Tibial artery (tissue), 4 donors: ENCODE measurements at places on chromosomes 2 and 18.

DNA sequence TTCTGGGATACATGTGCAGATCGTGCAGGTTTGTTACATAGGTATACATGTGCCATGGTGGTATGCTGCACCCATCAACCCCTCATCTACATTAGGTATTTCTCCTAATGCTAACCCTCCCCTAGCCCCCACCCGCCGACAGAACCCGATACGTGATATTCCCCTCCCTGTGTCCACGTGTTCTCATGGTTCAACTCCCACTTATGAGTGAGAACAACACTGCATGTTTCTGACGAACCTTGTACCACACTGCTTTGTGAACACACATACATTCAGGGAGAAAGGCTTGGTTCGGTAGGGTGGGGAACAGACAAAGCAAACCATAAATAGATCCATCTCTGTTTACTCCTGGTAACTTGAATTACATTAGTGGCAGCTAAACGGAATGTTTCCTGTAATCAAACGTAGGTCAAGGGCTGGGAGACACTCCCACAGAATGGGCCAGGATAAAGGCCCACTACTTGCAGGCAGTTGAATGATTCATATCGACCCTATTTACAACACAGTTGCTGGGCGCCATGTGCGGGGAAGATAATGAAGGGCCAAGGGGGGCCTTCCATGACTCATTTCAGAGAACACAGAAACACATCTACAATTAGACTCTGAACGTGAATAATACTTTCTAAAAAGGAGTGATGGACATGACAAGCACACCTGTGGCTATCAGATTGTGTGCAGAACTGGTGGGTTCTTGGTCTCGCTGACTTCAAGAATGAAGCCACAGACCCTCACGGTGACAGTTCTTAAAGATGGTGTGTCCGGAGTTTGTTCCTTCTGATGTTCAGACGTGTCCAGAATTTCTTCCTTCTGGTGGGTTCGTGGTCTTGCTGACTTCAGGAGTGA lies 56.8 kb upstream of the KIDINS220 start:
- DNase-seq, result no peak

DNA sequence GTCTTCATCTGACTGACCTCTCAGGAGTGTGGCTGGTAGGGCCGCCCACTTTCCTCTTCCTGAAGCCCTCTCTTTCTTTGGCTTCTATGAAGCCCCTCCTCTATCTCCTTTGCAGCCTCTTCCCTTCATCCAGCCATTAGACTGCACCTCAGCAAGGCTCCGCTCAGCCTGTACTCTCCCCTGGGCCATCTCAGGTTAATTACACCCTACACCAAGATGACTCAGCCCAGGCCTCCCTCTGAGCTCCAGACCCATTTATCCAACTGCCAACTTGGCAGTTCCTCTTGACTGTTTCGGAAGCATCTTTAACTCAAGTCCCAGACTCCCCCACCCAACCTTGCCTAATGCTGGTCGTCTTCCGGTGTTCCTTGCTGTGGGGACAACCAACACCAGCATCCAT lies 5.8 kb upstream of the WNT6 start:
- no peak for DNase-seq

GRCh38 chr2:108315444-108315934 lies 26.8 kb downstream of the SULT1C2 start:
- no peak for DNase-seq

GRCh38 chr2:117536139-117536538 lies 278.4 kb upstream of the DDX18 start:
- no peak for DNase-seq

DNA sequence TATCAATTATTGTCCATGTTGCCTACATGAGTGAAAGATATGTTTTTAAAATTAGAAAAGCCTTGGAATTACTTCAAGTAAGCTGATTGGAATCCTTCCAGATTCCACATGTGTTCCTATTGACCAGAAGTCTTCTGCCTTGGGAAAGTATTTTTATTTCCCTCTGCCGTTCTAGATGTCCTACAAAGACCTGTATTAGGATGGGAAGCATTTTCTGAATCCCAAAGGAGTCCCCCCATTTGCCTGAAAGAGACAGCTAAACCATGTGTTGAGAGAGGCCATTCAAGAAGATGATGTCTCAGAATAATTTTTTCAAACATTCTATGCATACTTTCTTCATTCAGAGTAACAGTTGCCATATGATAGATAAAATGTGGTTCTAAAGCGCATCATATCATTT lies 19.0 kb upstream of the MYO1B start:
- no peak for DNase-seq

- DNase-seq, result no peak
Measured at GRCh38 chr18:10322435-10322834, 132.0 kb upstream of the APCDD1 start.

DNA sequence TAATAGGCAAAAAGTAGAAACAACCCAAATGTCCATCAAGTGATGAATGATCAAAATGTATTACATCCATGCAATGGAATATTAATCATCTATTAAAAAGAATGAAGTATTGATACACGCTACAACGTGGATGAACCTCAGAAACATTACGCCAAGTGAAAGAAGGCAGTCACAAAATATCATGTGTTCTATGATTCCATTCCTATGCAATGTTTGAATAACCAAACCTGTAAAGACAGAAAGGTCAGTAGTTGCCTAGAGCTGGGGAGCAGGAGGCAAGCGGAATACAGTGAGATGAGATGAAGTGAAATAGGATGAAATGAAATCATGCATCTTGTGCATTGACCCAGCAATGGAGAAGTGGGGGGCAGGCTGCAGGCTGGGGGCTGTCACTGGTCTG lies 17.9 kb upstream of the COL6A3 start:
- no peak for DNase-seq

DNA sequence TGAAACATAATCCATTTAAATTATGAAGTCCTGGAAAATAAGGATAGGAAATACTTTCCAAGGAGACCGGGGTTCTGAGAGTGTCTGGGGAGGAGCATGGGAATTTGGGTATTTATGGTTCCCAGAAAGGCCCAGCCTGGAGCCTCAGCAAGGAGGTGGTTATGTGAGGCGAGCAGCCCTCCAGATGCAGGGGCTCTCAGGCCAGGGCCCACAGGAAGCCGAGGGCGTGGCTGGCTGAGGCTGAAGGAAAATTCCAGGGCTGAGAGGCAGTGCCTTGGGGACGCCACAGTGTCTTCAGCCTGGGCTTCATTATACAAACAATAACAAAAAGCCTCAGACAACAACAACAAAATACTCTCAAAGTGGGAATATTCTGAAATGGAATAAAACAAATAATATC lies 86.9 kb upstream of the SERPINE2 start:
- DNase-seq, result no peak

DNA sequence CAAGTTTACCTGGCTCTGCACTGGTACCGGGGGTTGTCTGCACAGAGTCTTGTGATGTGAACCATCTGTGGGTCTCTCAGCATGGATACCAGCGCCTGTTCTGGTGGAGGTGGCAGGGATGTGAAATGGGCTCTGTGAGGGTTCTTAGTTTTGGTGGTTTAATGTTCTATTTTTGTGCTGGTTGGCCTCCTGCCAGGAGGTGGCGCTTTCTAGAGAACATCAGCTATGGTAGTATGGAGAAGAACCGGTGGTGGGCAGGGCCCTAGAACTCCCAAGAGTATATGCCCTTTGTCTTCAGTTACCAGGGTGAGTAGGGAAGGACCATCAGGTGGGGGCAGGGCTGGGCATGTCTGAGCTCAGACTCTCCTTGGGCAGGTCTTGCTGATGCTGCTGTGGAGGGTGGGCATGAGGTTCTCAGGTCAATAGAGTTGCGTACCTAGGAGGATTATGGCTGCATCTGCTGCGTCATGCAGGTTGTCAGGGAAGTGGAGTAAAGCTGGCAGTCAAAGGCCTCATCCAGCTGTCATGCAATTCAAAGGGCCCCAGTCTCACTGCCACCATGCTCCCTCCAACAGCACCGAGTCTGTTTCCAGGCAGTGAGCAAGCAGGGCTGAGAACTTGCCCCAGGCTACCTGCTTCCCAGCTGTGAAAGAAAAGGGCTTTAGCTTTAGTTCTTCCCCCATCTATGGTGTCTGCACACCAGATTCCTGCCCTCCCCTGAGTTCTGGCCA lies 278.0 kb downstream of the METTL4 start:
- DNase-seq, result no peak

GRCh38 chr2:172496160-172496608 lies 59.7 kb upstream of the PDK1 start:
- DNase-seq, result no peak

DNA sequence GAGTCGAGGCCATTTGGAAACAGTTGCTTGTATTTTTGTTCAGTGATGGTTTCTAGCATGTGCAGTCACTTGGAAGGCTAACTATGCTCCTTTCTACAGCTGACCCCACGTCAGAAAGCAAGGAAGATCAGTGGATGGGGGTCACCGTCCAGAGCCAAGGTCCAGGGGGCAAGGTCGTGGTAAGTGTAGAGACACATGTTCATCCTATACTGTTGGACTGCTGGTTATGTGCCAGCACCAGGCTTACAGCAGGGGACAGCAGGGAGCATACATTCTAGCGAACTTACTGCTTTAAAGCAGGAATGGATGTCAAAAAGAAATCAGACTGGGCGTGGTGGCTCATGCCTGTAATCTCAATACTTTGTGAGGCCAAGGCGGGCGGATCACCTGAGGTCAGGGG lies 40.0 kb downstream of the ITGA6 start:
- no peak for DNase-seq

DNA sequence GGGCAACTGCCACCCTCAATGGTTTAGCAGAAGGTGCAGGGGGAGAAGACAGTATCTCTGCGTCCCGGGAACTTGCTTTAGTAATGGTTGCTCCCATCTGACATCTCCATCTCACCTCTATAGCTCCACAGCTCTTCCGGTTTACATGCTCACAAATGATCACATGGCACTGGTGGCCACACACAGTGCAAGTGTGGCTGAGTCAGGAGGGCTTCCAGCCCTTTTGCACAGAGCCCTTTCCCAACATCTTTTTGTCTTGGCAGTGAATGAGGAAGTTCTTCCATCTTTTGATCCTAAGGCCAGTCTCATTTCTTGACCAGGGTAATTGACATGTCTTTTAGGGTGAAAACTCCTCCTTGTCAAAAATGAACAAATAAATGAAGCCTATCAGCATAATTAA lies 347.7 kb downstream of the LPIN1 start:
- no peak for DNase-seq

DNA sequence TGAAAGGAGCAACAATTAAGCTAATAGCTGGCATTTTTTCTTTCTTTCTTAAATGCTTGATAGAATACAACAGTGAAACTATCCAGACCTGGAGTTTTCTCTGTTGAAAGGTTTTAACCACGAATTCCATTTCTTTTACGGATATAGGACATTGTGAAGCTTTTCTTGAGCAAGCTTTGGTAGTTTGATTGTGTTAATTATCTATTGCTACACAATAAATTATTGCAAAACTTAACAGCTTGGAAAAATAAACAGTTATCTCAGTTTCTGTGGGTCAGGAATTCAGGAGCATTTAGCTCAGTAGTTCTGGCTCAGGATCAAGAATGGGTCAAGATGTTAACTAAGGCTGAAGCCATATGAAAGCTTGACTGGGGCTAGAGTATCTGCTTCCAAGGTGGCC lies 11.7 kb downstream of the PHOSPHO2 start:
- DNase-seq, result no peak

- no peak for DNase-seq
Measured at GRCh38 chr2:140551287-140551686, 1579.5 kb downstream of the LRP1B start.

DNA sequence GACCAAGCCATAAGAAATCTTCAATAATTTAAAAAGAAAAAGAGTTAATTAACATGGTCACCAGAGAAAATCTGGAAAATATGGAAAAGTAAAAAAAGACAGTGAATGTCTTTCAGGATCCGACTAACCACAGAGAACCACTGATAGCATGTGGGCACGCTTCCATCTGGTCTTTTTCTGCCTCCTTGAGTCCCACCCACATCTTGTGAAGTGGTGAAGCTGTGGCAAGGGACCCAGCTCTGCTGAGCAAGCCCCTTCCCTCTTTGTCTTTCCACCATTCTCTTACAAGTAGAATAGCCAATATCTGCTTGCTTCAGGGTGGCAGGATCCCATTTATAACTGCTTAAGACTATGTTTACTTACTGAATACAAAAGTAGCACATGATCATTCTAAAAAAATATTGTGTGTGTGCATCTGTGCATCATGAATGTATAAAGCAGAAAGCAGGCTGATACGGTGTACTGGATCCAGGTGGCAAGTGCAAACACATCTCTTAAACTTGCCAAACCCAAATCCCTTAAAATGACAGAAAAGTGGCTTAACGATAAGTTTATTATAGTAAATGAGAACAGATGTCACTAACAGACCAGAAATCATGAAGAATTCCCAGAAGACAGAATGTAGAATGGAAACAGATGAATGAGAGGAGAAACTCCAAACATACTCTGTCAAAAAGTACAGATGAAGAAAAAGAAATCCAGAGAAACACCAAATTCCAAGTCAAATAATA lies 52.3 kb downstream of the FOXI3 start:
- DNase-seq, result no peak

GRCh38 chr18:44637210-44638033 lies 43.3 kb upstream of the SETBP1 start:
- DNase-seq, result no peak

DNA sequence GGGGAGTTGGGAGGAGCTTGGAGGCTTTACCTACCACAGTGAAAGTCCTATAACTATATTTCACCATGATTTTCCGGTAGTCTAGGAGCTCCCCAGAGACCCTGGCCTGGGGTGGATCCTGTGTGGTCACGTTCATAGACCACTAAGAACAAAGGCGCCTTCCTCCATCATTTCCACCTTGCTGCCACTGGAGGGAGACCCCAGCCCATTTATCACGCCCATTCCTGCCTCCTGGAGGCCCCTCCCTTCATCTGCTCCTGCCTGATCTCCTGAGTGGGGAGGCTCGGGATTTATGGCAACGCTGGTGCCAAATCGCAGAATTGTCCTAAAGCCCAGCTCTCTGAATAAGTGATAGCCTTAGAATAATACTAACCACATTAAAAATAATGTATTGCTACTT lies 507.6 kb upstream of the SPHKAP start:
- no peak for DNase-seq

GRCh38 chr2:46836295-46837111 lies 79.1 kb downstream of the MCFD2 start:
- no peak for DNase-seq

DNA sequence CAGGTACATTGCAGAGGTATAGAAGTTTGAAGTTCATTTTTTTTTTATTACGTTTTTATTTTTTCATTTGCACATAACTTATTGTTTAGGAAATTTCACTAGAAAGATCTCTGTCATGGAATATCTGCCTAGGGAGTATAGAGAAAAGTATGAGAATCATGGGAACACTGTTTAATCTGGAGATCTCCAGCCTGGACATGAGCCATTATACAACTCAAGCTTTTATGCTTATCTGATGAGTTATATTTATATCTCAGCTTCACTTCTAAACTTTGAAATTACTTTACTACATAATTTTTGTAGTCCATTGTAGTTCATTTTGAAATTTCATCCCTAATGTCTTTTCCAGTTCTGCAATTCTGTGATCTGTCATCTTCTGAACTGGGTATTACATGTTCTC lies 515.6 kb downstream of the ERBB4 start:
- DNase-seq, result no peak
